ENCODE measurements at places on chromosomes 6 and 20.

DNA sequence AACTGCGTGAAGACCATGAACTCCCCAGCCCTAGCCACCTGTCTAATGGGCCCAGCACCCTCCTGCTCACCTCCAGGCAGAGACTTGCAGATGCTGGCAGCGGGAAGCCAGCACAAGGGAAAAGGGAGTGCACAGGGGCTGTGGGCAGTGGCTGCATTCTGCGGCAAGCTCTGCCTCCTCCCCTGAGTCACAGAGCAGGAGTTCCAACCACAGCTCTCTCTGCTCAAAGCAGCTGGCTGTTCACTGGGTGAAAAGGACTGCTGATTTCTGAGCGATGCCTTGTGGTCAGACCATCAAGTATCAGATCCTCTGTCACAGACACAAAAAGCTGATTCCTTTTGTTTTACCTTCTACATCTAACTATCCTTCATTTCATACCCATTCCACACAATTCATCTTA, 10.5 kb downstream of the NKX2-2 start:
- peak; percentile 65 for DNase-seq

DNA sequence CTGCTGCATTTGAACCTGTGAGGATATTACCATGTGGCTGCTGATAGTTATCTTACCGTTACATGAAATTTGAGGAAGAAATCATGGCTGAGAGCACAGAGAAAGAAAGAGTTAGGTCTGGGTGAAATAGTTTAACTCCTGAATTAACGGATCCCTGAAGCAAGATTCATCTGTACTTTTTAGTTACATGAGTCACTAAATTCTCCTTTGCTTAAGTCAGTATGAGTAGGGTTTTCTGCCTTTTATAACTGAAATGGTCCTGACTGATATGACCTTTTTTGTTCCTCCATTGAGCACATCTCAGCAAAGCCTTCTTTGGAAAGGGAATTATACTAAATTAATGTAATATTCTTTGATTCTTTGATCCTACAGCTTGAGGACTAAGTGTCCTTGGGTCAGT, 333.3 kb upstream of the ZFP64 start:
- DNase-seq, result no peak

- peak; percentile 51 for DNase-seq
These were observed 83.1 kb downstream of the IRF4 start for GRCh38 chr6:474453-475185.

DNA sequence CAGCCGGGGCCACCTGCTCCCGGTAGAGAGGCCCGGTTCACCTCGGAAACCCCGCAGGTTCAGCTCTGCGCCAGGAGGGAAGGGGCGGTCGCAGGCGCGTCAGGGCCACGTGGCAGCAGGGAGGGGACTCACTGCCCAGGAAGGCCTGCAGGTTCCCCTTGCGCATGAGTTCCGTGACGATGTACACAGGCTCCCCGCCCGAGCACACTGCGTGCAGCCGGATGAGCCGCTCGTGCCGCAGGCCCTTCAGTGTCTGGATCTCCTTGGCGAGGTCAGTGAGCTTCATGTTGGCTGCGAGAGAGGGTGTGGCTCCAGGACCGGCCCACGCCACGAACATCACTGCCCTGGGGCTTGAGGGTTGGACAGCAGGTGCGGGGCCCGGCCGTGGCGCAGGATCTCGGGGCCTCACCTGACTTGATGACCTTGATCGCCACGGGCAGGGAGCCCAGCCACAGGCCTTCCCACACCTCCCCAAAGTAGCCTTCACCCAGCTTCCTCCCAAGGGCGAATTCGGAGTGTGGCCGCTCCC, 4.9 kb upstream of the PTK6 start:
- DNase-seq, result no peak

DNA sequence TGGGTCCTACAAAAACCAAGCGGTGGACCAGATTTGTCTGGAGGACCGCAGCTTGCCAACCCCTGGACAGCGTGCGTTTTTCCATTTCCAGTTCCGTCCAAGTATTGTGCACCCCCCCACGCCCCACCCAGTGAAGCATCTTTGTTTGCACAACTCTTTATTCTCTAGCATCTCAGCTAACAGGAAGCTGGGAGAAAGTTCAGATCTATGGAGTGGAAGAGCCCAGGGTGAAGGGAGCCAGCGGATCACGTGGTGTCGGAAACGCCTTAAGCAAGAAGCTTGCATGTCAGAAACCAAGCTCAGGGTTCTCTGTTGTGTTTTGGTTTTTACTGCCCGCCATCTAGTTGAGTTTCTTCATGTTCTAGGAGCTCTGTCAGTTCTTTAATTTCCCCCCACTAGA, 29.9 kb downstream of the ARID1B start:
- no peak for DNase-seq

DNA sequence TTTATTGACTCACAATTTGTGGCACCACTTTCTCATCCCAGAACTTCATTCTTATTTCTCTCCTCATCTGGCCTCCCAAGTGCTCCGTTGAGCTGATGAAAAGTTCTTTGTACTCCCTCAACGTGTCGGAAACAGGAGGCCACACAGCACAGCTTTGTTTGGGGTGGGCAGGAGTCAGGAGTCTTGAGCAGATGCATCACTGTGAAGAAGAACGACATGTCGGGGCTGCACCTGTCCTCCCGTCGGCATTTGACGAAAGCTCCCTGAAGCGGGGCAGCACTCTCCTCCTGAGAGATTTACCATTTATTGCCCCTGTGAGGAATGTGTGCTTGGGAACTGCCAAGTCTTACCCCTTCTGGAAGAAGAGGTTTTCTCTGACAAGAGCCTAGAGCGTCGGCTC, 28.1 kb downstream of the TAF8 start:
- peak; percentile 18 for DNase-seq

GRCh38 chr6:3081960-3082359, 13.7 kb downstream of the RIPK1 start:
- peak; percentile 43 for DNase-seq

DNA sequence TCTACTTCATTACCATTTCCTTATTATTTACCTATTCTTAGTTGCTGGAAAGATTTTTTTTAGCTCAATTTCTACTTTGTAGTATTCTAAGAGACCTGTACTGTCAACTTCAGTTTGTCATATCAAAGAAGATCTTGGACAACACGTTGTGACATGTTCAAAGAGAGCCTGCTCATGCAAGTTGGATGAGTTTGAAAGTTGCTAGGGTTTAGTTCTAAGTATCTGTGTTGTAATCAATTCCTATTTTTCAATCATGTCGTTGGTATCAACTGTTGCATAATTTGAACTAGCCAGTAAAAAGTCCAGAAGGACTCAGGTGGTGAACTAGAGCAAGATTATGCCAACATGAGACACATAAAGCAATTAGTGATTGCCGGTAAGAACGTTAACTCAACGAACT, 30.2 kb downstream of the PKIB start:
- no peak for DNase-seq

GRCh38 chr6:142941018-142941417, 4.0 kb downstream of the HIVEP2 start:
- no peak for DNase-seq

DNA sequence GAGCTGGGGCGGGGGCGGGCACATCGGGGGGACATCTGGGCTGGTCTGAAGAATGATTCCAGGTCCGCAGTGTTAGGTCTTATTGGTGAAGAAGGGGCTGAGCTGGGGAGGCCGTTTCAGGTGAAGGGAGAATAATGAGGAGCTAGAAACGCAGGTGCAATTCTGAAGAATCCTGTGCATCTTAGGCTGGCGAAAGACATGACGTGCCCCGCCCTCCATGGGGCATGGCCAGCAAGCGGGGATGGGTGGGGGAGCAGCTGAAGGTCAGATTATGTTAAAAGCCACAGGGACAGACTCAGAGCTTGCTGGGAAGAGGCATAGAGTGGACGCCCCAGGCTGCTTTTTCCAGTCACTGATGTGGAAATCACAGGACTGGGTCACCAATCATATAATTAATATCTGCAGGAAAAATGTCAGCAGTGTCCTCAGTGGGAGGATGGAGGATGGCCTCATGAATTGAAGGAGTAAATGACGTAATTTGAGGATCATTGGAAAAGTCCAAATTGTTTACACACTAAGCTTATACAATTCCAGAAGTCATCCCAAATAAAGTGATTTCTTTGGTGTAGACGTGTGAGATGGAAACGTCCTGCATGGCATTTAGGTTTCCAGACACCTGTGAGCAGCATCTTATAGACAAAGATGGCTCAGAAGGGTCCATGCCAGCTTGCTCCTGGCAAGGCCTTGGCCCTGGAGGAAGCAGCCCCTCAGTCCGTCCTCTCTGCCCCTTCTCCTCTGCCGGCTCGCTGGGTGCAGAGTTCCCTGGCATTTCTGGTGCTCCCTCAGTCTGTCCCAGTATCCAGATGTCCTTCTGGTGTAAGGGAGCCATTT, 109.6 kb upstream of the FRMD1 start:
- no peak for DNase-seq

- no peak for DNase-seq
These were observed 90.8 kb upstream of the OGFRL1 start for GRCh38 chr6:71197780-71198179.

GRCh38 chr6:73508776-73509175, 12.1 kb downstream of the EEF1A1 start:
- no peak for DNase-seq

DNA sequence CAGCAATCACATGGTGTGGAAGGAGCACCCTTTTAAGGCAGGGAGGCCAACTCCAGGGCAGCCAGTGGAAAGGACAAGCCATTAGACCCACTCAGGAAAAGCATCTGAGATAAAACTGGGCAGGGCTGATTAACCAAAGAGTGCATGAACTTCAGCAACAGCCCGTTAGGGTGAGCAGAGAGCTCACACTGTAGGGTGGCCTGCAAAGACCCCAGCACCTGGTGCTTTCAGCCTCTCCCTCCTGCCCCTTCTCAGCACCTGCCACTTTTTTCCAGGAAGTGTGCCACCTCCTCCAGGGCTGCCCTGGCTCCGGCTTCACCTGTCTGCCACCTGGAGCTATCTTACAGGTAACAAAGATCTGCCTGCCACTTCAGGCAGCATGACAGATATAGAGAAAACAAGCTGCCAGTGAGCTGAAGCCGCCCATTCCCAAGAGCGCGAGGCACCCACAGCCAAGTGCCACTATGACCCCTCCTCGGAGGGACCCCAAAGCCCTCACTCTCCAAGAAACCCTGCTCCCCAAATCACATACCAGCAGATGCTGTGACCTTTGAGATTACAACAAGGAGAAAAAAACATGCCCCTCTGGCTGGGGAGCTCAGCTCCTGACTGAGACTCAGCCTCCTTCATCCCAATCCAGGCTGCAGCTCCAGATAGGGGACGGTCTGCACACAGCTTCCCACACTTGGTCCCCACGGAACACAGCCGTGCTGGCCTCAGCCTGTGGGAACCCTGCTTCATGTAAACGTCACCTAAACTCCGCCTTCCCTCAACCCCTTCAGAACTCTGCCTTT, 71.2 kb downstream of the ABHD12 start:
- DNase-seq, result peak; percentile 70

DNA sequence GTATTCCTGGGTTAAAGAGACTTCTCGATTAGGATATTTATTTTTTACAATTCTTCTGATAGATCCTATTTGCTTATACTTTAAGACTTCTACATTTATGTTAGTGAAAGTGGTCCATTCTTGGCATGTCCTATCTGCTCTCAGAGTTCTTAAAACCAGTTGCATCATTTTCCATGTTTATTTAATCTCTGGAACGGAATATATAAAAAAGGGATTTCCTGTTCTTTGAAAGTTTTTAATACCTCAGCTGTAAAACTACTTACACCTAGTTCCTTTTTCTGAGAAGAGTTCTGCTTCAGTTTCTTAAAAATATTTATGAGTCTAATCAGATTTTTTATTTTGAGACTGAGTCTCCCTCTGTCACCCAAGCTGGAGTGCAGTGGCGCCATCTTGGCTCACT, 18.0 kb upstream of the MYL9 start:
- DNase-seq, result no peak

DNA sequence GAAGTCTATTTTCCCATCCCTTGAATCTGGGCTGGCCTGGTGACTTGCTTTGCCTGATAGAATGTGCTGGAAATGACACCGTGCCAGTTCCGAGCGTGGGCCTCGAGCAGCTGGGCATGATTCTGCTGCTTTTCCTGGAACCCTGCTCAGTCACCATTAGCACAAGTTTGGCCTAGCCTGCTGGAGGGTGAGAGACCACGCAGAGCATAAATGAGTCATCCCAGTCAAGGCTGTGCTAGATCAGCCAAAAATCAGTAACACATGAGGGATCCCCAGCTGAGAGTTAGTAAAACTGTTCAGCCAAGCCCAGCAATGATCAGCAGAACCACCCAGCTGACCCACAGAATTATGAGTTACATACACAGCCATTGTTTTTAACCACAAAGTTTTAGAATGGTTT, 74.8 kb upstream of the TOP1 start:
- no peak for DNase-seq

GRCh38 chr6:114839019-114839418, 496.2 kb upstream of the HS3ST5 start:
- DNase-seq, result no peak

- DNase-seq, result no peak
These were observed 714 bp upstream of the RTEL1 start for GRCh38 chr20:63657260-63657936.

DNA sequence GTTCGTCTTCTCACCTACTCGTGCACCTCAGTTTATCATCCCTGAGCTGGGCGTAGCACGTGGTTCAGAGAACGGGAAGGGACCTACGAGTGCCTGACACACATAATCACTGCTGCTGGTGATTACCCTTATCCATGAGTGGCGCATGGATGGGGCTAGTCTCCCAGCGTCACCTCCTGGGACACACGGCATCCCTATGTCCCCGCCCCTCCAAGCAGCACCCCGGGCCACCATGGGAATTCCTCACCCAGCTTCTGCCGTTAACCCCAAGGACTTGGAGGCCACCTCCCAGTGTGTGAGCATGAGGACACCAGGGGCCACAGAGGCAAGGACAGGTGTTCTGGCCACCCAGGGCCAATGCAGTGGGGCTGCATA, 9.8 kb downstream of the CHRNA4 start:
- no peak for DNase-seq

GRCh38 chr6:48475275-48475674, 364.3 kb upstream of the PTCHD4 start:
- DNase-seq, result no peak

- DNase-seq, result no peak
These were observed 4.8 kb upstream of the ANKRD66 start for GRCh38 chr6:46741910-46742309.

DNA sequence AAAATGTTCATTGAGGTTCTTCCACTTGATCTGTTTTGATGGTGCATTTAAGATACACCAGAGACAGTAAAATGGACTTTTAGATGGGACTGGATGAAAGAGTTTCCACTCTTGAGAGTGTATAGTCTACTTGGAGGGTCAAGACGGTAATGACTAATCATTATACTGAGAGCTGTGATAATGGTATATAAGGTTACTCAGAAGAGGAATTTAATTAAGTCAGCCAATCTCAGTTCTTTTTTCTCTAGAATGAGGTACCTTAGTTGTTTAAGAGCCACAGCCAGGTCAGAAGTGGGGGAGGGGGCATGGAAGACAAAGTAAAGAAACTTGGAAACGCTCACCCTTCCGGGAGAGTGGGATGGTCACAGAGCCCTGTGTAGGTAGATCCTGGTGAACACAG, 123.9 kb downstream of the MAP3K4 start:
- no peak for DNase-seq
